Fibroblast of skin of right biceps (primary cell): ENCODE measurements at places on chromosomes 11 and 22.

GRCh38 chr11:106495046-106495445, 417.6 kb downstream of the AASDHPPT start:
- DNase-seq, result peak; percentile 29

GRCh38 chr11:103994094-103994493, 42.3 kb upstream of the DDI1 start:
- peak; percentile 90 for DNase-seq

GRCh38 chr11:50174975-50175374, 142.3 kb downstream of the OR4C45 start:
- no peak for DNase-seq

DNA sequence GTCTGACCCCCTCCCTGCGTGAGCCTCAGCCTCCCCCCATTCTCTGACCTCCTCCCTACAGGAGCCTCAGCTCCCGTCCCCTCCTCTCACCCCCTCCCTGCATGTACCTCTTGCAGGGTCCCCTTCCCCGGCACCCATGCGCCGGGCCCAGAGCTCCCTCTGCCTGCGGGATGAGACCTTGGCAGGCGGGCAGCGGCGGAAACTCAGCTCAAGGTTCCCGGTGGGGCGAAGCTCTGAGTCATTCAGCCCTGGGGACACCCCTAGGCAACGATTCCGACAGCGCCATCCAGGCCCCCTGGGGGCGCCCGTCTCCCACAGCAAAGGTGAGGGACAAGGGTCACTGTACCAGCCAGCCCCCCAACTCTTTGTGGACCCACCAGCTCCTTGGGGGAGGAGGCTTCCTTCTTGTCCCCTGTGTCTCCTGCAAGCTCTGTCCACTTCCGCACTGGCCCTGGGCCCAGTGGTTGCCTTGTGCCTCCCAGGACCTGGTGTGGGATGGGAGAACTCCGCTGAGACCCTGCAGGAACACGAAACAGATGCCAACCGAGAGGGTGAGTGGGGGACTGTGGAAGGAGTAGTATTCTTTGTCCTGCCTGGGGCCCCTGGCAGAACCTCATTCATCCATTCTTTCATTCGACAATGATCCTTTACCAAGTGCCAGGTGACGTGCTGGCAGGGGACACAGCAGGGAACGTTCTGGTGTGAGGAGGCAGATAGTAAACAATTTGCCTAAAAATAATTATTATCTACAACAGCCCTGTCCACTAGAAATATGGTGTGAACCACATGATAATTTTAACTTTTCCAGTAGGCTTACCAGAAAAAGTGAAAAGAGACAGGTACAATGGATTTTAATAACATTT, 3.7 kb upstream of the RPS6KA4 start:
- DNase-seq, result peak; percentile 85

- no peak for DNase-seq
Measured at GRCh38 chr22:35921044-35921443, 107.6 kb downstream of the RBFOX2 start.

GRCh38 chr11:77217156-77217555, 84.3 kb downstream of the GDPD4 start:
- DNase-seq, result no peak
